ENCODE measurements at places on chromosomes 11 and 22.
A peak's percentile ranks its signal among the peaks of the same experiment; 100 is the strongest.

- no peak for DNase-seq
Measured at GRCh38 chr22:39468487-39469325, 11.9 kb downstream of the MGAT3 start.

DNA sequence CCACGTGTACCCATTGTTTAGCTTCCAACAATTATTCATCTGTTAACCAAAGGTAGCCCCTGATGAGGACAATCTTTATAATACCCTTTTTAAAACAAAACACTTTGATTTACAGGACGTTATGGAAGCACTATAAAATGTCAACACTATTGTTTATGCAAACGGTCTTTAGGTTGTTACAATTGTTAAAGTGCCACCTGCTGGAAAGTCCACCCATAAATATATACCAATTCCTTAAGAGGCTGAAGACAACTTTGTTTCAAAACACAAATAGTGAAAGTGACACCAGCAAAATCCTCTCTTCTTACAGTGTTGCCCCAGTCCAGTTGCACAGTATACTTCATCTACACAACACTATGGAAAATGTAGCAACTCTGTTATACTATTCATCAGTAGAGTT is 68.9 kb upstream of the SLN start:
- no peak for DNase-seq

DNA sequence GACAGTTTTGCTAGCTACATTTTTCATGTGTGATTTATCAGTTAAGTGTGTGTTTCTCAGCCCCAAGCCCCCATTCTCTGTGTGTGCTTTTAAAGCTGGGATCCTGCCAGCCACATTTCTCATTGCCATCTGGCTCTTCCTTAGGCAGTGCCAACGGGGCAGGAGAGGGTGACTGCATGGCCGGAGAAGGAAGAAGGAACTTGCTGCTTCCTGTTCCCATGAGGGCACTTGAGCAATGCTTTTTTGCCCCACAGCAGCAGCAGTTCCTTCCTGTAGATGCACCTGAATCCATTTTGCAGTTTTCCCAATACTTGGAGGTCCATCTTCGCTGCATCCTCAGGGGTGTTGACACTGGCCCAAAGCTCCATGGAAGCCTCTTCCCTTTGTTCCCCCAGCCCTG is 37.5 kb downstream of the TNRC6B start:
- DNase-seq, result no peak

GRCh38 chr11:78812513-78813293 is 238.0 kb upstream of the NARS2 start:
- DNase-seq, result peak; percentile 28

- DNase-seq, result no peak
Measured at GRCh38 chr11:69040581-69041260, 8.0 kb upstream of the TPCN2 start.

DNA sequence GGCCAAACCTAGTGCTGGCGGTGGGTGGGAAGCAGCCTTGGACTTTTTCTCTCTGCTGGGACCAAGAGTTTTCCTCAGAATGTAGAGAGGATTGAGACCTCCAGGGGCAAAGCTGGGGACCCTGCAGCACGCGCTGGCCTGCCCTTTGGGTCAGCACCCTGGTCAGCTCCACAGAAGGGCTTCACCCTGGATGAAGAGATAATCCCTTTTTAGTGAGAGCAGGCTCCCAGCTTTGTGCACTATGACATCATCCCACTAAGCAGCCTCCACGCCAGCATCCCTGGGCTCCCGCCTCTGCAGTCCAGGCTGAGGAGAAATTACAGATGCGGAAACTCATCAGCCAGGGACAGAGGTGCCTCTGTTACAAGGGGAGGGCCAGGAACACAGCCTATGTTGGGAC is 23.5 kb downstream of the DRICH1 start:
- DNase-seq, result peak; percentile 73

- DNase-seq, result peak; percentile 28
Measured at GRCh38 chr11:129282634-129283033, 90.5 kb upstream of the ARHGAP32 start.

GRCh38 chr11:90288212-90288821 is 65.5 kb upstream of the CHORDC1 start:
- peak; percentile 57 for DNase-seq

DNA sequence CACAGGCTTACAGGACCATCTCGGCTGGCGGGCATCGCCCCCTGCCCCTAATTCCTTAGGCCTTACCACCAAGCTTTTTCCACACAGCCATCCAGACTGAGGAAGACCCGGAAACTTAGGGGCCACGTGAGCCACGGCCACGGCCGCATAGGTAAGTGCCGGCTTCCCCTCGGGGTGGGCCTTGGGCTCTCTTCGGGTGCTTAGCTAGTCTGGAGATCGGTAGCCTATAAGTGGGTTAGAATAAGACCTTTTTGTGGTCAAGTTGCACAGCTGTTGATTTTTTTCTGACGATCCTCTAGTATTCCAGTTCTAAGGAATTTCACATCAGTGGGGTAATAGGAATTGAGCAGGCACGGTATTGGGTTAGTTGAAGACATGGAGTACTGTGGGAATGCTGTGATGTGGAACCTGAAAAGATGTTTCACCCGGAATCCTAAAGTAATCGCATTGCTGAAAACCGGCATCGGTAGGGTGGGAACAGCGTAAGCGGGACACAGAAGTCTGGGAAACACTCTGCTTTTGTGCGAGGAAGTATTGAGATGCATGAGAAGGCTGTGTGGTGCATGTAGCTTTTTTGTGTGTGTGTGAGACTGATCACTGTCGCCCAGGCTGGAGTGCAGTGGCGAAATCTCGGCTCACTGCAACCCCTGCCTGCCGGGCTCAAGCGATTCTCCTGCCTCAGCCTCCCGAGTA is 669 bp downstream of the RPL27A start:
- no peak for DNase-seq

GRCh38 chr11:102001657-102002338 is 45.4 kb upstream of the CFAP300 start:
- DNase-seq, result no peak

DNA sequence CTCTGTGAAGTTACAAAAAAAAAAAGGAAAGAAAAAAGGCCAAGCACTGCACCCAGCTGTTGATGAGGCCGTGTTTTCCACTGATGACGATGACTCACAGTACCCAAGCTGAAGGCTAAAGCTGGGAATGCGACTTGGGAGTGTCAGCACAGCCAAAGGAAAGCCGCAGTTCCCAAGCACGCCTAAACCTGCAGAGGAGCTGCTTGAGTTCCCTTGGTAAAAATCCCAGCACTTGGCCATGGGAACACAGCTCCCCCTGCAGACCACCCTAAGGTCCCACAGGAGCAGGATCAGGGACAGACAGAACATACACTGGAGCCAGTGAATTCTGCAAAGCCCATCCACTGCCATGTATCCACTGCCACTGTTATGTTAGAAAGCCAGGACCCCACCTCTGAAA is 39.9 kb downstream of the SERGEF start:
- DNase-seq, result peak; percentile 92

DNA sequence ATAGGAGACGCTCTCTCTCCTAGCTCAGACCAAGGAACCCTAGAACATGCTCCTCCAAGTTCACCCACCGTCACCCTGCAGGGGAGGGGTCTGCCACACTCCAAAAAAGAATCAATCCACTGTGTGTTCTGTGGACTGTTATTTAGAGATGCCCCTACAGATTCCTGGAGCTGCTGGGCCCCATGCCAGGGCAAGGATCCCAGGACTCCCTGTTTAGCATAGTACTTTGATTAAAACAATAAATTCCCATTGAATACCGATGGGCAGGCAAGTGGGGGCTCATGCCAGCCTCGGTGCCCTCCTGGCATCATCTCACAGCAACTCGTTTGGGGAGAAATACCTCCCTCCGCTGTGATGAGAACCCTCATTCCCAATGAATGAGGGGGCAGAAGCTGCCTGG is 247.5 kb downstream of the ST3GAL4 start:
- no peak for DNase-seq

GRCh38 chr22:19799322-19800190 is 39.0 kb downstream of the TBX1 start:
- DNase-seq, result peak; percentile 40

DNA sequence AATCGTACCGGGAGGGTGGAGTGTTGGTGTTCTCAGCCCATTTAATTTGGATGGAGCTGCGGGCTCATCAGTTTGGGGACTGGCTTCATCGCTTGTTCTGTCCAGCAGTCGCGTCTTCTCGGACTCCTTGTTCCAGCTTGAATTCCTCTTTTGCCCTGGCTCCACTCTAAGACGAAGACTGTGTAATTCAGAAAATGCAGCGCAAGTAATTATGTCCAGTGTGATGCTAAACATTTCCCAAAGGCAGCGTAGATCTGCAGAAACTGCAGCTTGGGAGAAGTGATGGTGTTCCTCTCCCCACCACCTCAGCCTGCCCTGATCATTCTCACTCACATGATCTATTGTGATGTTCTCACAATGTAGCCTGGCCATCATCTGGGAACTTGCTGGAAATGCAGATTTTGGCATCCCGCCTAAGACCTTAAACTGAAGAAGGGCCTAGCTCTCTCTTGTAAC is 666 bp downstream of the SLC25A18 start:
- no peak for DNase-seq

- DNase-seq, result no peak
Measured at GRCh38 chr11:75593286-75593915, 31.3 kb downstream of the SERPINH1 start.

GRCh38 chr11:120710354-120711131 is 199.0 kb downstream of the GRIK4 start:
- DNase-seq, result peak; percentile 77

- no peak for DNase-seq
Measured at GRCh38 chr11:82959987-82960778, 58.6 kb downstream of the DDIAS start.

- DNase-seq, result peak; percentile 89
Measured at GRCh38 chr22:36781656-36782627, 6.0 kb upstream of the IFT27 start.

DNA sequence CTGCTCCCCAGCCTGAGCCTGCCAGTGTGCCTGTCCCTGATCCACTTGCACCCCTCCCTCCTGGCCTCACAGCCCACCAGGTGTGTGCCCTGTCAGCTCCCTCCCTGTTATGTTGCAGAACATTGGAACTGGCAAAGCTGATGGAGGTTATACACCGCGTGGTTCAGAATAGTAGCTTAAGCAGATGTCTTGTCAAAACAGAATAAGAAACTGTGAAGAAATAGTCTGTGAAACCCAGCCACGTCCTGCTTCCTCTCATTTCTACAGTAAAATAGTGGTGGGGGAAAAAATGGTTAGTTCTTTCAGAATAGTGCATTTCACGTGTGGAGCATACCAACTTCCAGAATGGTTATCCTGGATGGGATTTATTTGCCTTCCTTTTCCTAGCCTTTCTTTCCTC is 161.2 kb upstream of the NAV2 start:
- no peak for DNase-seq

DNA sequence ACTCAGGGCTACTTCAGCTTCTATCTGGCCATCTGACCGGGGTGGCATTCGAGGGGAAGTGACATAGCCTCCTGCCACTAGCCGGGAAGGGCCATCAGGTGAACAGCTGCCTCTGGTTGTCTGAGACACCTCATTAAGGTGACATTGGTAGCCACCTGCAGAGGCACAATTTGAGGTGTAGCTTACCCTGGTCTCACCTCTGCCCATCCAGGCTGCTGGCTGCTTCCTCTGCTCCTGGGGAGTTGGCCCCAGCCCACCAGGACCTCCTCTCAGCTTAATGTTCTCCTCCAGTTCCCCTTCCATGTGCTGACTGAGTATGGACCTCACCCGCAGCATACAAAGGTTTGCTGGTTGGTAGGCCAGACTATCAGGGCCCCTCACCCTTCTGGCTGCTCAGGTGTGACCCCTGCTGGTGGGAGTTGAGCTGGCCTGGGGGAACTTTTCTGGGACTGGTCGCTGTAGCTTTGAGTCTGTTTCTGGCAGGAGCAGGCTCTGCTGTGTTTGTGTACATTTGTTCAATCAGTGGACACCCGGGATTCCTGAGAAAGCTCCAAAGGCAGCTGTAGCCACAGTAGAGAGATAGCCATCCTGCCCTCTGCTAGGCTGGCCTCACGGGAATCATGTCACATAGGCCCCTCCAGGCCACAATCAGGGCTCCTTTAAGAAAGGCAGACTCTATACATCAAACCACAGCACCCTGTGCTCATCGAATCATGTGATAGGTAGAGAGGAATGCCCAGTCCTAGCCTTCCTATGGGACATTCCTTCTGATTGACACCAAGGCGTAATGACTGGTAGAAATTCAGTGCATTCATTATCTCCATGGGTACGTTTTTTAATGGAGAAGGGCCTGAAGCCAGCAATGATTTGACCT is 295.1 kb upstream of the PLET1 start:
- peak; percentile 78 for DNase-seq

DNA sequence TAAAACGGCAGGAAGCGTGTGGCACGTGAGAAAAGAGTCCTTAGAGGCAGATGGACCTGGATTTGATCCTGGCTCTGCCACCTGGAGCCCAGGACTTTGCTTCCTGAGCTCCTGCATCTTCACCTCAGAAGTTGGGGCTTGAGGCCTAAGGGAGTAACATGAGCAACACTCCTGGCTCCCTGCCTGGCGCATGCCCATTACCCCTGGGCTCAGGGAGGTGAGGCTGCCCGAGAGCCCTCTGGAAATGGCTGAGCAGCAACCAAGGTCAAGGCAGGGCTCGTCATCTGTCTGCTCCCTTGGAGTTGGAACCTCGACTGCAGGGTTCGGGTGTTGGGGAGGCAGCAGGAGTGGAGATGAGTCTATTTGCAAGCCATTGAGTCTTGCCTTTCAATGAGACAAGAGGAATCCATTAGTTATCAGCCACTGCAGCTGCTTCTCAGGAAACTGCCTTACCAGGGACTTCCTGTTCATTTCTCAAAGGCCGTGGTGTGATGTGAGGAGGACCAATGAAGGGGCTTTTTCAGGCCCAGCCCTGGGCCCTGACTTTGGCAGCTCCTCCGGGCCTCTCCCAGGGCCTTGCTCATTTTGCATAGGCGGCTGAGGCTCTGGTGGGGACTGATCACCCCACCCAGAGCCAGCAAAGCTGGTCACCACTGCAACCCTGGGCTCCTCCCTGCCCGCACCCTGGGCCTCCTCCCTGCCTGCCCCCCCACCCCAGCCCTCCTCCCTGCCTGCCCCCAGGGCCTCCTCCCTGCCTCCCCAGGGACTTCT is 6.4 kb downstream of the FADS2 start:
- DNase-seq, result peak; percentile 80

DNA sequence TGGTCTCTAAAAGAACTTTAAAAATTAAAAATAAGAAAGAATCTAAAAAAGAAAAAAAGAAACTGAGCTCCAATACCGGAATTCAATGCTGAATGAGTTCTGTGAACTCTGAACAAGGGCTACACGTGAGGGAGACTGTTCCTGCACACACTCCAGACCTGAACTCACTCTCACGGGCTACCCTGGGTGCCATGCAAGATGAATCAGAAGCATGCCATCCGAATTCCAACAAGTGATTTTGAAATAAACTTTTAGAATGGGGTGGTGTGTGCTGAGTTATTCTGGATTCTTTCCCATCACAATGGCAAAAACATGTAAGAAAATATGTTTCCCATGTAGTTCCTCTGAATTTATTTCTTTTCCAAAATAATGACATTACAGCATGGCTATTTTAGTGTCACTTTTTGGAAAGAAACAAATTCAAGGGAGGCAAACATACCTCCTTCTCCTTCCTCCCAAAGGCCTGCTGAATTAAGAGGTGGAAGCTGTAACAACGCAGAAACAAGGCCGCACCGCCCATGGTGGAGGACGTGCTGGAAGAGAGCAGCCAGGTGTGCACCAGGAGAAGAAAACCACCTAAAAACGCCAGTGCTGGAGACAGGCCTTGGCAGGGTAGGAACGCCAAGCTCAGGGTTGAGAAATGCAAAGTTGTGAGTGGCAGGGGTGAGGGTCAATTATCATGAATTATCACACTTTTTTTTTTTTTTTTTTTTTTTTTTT is 63.2 kb upstream of the ARFGAP3 start:
- no peak for DNase-seq

GRCh38 chr11:11848891-11849746 is 7.3 kb downstream of the USP47 start:
- DNase-seq, result peak; percentile 83

GRCh38 chr11:16738947-16739815 is 734 bp downstream of the C11orf58 start:
- DNase-seq, result peak; percentile 21

GRCh38 chr22:47191671-47192650 is 429.5 kb downstream of the TBC1D22A start:
- no peak for DNase-seq
